Activated CD8-positive, alpha-beta T cell treated with anti-CD3 and anti-CD28 coated beads, Interleukin-2, amount 10 ng/mL, durations not matched to agents 7 days and 5 days (primary cell): ENCODE measurements at places on chromosomes 11 and 22. TPM values are rescaled to one million over a fixed set of nuclear protein-coding genes. Genes with fewer than 3 reads are reported as not detected.

APOA5 gene
- total RNA-seq, result not detected

SLC25A17 gene
- 20.0 TPM for total RNA-seq

- H3K27me3 ChIP-seq, result no peaks in the 10 kb centered on the region
- no peak overlapping the region for H3K4me3 ChIP-seq
- no peaks in the 10 kb centered on the region for H3K36me3 ChIP-seq
- no peak for DNase-seq
- no peak overlapping the region for H3K27ac ChIP-seq
Measured at GRCh38 chr11:86396396-86396795, 21.7 kb downstream of the CCDC81 start.

DNA sequence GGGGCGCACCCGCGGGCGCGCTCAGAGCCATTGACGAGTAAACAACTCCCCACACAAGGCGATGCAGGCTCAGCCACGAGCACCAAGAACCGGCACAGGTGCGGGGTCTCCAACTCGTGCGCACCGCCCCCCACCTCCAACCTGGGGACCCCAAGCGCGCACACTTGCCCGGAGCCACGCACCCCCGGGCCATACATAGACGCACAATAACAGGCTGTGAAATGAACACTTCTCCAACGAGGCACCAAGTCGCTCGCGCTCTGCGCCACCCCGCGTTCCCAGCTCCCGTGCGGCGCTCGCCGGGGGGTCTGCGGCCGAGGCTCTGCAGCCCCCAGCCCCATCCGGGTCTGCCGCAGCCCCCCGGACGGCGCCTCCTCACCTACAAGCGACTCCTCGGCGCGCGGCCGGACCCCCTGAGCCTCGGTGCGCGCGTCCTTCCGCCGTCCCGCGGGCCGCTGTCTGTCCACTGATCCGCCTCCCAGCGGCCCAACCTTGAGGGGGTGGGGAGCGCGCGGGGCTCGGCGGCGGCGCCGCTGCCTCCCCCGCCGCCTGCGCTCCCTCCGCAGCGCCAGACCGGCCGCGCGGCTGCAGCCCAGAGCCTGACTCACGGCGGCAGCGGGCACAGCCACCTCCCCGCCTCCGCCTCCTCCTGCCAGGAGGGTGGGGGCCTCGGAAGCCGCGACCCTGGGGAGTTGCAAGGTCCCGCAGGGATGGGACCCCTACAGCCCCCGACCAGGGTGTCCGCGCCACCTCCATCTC is 1.6 kb downstream of the IFITM10 start:
- H3K27ac ChIP-seq, result no peak overlapping the region
- peaks cover 22% of the 10 kb centered on the region for H3K27me3 ChIP-seq
- peak overlapping the region; percentile 28 for H3K4me3 ChIP-seq
- no peak for DNase-seq

- H3K4me1 ChIP-seq, result no peaks in the 10 kb centered on the region
- H3K36me3 ChIP-seq, result no peaks in the 10 kb centered on the region
- H3K27ac ChIP-seq, result no peak overlapping the region
Measured at GRCh38 chr11:116970485-116971292, 127.5 kb downstream of the SIK3 start.

GRCh38 chr11:69644071-69644961 is 3.4 kb downstream of the CCND1 start:
- H3K36me3 ChIP-seq, result no peaks in the 10 kb centered on the region
- no peak for DNase-seq
- peaks cover 17% of the 10 kb centered on the region for H3K27me3 ChIP-seq
- no peak overlapping the region for H3K27ac ChIP-seq
- H3K4me3 ChIP-seq, result peak overlapping the region; percentile 49
